Cortex of kidney (tissue), 1 donor: ENCODE measurements at places on chromosomes 5 and 9.

- DNase-seq: no peak
Measured at GRCh38 chr5:135861641-135862040, 27.2 kb downstream of the SLC25A48 start.

GRCh38 chr5:52977264-52977897 lies 11.8 kb upstream of the ITGA2 start:
- no peak for DNase-seq

DNA sequence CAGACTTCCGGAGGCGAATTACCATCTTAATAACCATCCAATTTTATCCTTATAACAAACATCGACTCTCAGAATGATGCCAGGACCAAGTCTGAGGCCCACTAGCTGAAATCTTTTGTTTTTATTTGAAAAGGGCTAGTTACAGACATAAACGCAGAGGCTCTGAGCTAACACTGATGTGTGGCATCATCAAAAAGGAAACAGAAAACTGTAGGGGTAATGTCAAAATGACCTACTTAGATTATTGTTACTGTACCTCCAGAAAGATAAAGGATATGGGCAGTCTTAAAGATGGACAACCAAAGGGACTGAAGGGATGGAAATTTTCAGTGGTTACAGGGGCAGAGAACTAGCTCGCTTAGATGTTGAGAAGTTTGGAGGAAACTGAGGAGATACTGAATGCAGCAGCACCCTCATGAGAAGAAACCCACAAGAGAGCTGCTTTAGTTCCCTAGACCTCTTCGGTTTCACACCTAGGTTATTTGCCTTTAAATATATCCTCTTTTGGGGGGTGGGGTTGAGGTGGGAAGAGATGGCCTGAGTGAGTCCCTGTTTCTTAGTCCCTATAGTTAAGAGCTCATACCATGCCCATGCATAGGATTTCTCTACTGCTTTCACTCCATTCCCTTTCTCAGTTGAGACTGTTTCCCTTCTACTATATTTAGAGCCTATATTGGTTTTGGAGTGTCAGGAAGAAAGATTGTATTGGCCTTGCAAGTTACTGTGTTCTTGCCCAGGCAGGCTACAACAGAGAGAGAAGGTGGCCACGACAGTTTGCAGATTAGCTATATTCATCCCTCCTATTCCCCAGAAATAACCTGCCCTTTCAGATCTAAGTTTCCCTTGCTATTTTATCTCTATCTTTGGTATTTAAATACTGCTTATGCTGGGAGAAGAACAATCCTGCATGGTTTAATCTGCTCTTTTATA lies 320.4 kb upstream of the EFNA5 start:
- no peak for DNase-seq

GRCh38 chr9:27572061-27572460 lies 1.2 kb downstream of the C9orf72 start:
- DNase-seq: no peak

DNA sequence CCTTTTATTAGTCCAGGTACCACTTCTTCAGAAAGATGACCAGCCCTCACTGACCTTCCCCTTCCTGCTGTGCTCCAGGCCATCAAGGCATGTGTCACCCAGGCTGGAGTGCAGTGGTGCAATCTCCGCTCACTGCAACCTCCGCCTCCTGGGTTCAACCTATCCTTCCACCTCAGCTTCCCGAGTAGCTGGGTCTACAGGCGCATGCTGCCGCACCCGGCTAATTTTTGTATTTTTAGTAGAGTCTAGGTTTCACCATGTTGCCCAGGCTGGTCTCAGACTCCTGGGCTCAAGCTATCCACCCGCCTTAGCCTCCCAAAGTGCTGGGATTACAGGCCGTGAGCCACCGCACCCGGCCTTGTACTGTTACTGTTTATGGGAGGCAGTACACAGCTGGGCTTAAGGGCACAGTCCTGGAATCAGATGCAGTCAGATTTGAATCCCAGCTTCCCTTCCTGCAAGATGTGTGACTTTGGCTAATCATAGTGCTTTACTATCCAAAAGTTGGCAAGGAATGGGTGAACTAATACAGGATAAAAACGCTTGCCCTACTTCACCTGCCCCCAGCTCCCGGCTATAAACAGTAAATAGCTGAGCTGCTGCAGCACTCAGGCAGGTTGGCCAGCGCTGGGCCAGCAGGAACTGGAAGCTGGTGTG lies 483 bp upstream of the EIF4EBP3 start:
- no peak for DNase-seq

DNA sequence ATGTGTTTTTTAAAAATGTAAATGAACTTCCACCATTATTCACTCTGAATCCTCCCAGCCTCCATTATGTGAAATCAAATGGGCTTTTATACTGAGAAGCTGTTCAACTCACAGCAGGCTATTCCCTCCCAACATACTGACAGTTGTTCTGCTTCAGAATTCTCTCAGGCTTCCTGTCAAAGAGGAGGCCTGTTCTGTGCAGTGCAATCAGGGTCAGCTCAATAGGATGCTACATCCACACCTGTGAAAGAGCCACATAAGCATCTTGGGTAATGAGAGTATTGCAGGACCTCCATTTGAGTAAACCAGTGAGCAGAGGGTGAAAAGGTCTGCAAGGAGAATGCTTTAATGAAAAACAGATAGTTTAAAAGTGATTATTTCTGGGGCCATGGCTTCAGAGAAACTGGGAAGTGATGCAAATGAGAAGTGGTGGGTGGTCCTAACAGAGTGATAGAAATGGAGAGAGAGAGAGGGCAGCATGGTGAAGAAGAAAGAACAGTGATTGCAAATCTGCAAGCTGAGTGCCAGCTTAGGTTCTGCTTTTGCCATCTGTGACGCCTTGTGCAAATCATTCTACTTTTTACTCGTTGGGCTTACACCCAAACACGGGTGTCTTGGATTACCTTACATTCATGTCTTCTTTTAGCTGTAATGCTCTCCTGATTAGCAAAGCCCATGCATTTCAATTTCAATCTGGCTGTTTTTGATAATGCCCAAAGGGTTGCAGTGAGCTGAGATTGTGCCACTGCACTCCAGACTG lies 202.5 kb upstream of the NMUR2 start:
- no peak for DNase-seq

DNA sequence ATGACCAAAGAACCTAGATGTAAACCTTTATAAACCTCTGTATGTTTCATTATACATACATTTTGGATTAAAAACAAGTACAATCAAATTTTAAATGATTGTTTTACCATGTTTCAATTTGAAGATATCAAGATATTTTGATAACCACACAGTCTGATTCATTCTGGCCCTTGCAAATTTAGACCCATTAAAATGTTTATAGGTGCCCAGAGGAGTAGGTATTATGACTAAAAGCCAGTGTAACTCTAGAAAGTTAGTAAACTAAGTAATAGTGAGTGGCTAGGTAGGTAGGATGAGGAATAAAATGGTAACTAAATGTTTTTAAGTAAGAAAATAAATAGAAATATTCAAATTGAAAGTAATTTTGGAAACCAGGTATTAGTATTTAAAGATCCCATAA lies 165.5 kb downstream of the PBX3 start:
- no peak for DNase-seq

DNA sequence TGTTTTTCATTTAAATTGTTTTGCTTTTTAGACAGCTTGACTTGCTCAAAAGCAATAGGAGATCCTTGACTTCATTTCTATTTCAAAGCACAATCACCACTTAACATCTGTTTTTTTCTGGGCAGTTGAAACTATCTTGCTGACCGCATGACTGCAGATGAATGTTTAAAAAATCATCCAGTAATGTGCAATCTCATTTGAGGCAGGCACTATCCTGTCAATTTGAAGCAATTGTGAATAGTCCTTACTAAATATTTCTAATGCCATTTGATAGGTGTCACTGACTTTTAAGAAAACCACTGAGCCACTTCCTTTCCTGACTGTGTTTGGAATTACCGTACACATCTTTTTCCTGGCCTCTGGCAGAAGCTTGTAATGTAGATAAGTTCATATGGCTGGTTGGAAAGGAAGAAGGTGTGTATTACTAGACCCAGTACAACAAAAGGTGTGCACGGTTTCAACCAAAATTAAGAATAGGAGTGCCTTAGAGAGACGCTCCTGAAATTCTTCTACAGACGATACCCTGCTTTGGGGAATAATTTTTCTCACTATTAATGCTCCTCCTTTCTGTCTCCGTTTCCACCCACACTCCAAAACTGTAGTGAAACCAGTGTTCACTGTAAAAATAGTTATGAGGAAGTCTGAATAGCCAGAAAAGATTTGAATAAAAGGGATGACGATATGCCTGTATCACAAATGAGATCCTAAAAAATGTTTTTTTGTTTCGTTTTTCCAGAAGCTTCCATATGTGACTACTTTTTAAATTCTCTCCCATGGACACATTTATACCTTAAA lies 136.7 kb upstream of the MOCS2 start:
- DNase-seq: no peak

GRCh38 chr9:134320126-134320867 lies 6.0 kb upstream of the RXRA start:
- no peak for DNase-seq

GRCh38 chr9:124784509-124784908 lies 7.6 kb downstream of the OLFML2A start:
- DNase-seq: no peak

- DNase-seq: no peak
Measured at GRCh38 chr9:131407717-131408195, 13.9 kb downstream of the PRRC2B start.

DNA sequence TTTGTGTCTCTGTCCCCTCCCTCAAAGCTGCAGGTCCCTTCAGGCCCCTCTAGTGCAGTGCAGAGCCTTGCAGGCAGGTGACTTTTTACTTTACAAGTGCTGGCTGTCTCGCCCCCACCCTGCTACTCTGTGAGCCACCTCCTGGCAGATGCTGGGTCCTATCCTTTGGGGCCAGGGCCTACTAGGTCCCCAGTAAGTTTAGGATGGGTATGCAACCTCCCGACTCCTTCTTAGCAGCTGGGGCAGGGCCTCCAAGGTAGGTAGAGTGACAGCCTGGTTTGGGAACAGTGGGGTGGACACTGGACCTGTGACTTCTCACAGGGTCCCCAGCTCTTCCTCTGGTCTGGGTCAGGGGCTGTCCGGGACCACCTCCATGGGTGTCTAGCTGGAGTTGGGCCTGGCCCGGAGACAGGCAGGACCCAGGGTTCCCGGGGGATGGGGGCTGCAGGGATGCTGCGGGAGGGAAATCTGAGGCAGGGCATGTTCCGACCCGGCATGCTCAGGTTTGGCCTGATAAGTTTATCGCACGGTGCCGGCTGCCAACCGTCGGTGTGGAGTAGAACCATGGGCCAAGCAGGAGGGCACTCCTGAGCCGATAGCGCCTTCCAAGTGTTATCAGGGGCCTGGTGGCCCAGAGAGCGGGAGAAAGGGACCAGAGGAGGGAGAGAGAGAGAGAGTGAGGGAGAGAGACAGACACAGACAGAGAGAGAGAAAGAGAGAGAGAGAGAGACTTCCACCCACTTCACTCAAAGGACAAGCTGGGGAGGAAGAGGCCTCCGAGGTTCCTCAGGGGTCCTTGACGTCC lies 20.5 kb downstream of the GFI1B start:
- no peak for DNase-seq

- no peak for DNase-seq
Measured at GRCh38 chr9:136610426-136610825, 52.3 kb upstream of the EGFL7 start.

GRCh38 chr5:102279711-102280110 lies 16.4 kb downstream of the SLCO4C1 start:
- DNase-seq: no peak

GRCh38 chr5:50292735-50293394 lies 148.2 kb downstream of the EMB start:
- DNase-seq: no peak

GRCh38 chr5:42022383-42022972 lies 97.4 kb downstream of the FBXO4 start:
- DNase-seq: no peak

DNA sequence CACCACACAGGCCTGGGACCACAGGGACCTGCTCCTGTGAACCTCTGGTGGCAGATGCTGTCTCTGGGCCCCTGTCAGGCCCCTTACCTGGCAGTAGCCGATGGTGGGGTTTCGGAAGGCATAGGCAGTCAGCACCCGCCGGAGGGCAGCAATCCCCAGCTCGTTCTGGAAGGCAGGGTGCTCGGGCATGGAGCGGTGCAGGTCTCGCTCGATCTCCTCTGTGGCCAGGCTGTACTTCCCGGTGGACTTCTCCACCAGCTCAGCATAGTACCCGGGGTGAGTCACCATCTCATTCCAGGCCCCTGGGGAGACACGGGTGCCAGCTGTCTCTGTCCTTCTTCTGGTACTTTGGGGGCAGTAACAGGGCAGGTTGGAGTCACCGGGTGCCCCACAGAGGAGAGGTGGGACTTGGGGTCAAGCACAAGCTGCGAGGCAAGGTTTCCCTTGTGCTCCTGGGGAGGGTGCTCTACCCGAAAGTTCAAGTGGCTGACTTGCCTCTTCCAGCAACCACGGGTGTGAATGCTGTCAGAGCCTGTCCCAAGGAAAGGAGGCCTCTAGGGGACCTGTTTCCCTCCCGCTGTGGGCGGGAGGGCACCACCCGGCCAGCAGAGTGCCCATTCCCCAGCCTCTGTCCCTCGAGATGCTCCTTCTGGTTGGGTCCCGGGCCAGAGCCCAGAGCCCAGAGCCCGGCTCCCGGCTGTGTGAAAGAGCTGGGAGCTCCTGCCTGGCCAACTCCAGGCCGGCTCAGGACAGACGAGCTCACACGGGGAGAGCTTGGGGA lies 19.8 kb upstream of the MRNIP start:
- DNase-seq: no peak

GRCh38 chr5:121497176-121497575 lies 354.5 kb upstream of the FTMT start:
- no peak for DNase-seq

- no peak for DNase-seq
Measured at GRCh38 chr9:2159521-2160454, 144.6 kb downstream of the SMARCA2 start.

GRCh38 chr5:129460672-129460935 lies 506 bp downstream of the ADAMTS19 start:
- DNase-seq: no peak

GRCh38 chr5:143641549-143642355 lies 170.2 kb upstream of the HMHB1 start:
- no peak for DNase-seq

- no peak for DNase-seq
Measured at GRCh38 chr5:139667730-139668063, 19.5 kb downstream of the CXXC5 start.

GRCh38 chr9:34636791-34637355 lies 714 bp downstream of the SIGMAR1 start:
- DNase-seq: no peak

- DNase-seq: no peak
Measured at GRCh38 chr9:105296877-105297287, 52.4 kb downstream of the SLC44A1 start.
